ENCODE measurements at places on chromosomes 6 and 20.
A peak's percentile ranks its signal among the peaks of the same experiment; 100 is the strongest.

DNA sequence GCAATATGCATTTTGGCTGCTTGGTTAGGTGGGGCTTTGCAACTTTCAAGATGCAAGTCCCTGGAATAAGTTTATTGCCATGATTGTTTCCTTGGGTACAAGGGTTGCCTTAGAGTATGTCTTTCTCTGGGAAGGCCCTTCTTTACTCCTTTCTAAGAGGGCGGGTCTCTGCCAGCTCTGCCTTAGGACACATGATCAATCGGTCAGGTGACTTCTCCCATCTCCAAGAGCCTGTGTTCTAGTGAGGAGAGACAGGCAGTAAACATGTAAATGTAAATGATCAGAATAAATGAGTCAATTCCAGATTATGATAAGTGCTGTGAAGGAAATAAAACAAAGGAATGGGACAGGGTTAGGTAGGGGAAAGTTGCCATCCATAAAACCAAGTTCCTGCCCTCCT lies 43.2 kb upstream of the BCAS1 start:
- DNase-seq, result no peak

- DNase-seq, result peak; percentile 53
Measured at GRCh38 chr6:44002593-44003344, 124.5 kb downstream of the MRPL14 start.

DNA sequence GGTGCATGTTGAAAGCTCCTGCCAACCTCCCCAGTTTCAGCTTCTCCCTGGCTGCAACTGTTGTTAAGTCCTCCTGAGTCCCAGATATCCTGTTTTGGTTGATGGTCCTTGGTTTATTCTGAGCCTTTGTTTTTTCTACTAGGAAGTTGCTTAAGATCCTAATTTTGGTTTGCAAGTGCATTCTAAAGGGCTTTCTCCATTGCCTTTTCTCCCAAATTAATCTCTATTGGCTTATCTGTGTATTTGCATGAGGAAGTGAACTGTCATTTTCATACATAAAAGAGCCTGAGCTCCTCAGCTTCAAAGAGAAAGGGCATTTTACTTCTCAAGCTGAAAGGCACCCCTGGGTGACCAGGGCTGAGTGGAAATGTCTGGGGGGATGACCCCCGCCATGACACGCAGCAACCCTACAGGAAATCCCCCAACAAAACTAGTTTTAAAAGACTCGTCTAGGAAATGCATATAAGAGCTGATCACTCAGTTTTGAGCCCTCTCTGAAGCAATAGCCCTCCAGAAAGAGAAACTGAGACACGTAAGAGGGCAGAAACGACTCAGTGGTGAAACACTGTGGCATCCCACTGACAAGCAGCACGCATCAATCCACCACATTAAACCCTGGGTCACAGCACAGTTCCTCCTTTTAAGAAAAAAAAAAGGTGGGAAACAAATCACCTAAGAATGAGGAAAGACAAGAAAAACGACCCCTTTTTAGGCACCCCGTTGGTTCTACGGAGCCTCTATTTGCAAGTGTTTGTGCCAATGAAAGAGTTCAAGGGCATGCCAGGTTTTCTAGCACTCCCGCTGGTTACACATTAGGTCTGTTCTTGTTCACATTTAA lies 140.9 kb downstream of the THBS2 start:
- no peak for DNase-seq

- no peak for DNase-seq
Measured at GRCh38 chr20:17394411-17394810, 136.8 kb downstream of the BFSP1 start.

- DNase-seq, result no peak
Measured at GRCh38 chr6:167763056-167763944, 63.4 kb upstream of the AFDN start.

DNA sequence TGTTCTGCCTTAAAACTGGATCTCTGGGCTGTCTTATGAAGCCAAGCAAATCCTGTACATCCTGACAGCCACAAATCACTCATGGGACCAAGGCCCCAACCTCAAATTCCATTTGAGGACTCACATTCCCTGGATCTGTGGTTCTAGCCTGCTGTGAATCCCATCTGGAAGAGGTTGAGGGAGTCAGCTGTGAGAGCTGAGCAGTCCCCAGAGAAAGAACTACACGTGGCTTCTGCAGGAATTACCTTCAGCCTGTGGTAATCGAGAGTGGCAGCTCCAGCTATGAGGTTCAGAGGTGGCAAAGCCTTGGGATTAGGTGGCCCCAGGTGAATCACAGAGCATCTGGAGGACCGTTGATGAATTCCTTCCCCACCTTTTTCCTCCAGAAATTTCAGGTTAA lies 245.2 kb downstream of the SLC24A3 start:
- no peak for DNase-seq

GRCh38 chr6:90676516-90677300 lies 89.8 kb upstream of the MAP3K7 start:
- DNase-seq, result no peak

DNA sequence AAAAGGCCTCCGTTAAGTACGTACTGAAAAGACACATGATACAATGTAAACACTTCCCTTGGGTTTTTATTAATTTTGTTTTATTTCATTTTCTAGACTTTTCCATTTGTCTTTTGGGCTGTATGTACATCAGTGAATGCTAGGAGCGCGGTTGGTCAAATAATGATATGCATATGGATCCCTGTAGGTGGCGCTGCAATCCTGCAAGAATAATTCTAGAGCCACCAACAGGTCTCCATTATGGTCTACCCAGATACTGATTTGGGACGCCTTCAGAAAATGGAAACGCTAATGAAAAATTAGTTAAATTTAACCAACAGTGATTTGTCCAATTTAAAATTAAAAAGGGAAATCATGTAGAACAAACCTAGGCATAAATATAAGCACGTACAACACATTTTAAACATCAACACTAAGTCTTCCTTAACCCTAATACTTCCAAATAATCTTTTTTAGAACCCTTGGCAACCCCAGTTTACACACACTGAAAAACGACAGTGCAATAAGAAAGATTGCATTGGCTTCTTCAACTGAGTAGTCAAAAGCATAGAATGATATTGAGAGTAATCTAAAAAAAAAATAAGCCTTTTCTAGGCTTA lies 433.5 kb downstream of the RFPL4B start:
- DNase-seq, result peak; percentile 64

DNA sequence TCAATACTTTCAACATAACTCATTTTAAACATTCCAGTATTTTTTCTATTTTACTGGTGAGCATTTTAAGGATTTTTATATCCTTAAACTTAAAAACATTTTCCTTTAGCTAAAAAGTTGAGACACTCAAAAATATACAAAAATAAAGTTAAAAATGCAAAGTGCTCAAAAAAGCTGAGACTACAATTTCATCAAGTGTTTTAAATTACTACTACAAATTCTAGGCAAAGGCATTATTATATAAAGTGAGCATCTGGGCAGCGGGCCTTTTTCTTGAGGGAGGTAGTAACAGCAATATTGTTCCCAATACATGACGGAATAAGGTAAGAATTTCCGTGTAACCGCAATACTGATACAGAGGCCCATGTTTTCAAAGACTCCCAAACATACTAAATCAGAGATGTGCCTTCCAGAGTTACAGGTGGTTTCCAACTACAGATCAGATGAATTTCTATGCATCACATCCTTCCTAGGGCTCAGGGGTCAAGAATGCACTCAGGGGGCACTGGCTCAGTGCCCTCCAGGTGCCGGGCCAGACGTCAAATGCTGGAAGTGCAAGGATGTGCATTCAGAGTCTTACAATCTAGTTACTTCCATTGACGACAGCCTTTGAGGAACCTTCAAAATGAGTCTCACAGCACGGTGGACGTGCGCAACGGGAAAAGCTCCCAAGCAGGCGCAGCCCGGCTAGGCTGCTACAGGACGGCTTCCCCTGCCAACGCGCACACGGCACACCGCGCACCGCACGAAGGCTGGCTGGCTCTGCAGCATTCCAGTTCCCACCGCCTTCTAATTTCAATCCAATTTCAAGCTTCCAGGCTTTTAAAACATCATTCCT lies 1.7 kb downstream of the PHF10 start:
- DNase-seq, result peak; percentile 63

- DNase-seq, result no peak
Measured at GRCh38 chr20:10402938-10403608, 30.9 kb downstream of the MKKS start.

GRCh38 chr6:146890644-146891434 lies 292.1 kb downstream of the ADGB start:
- DNase-seq, result no peak

DNA sequence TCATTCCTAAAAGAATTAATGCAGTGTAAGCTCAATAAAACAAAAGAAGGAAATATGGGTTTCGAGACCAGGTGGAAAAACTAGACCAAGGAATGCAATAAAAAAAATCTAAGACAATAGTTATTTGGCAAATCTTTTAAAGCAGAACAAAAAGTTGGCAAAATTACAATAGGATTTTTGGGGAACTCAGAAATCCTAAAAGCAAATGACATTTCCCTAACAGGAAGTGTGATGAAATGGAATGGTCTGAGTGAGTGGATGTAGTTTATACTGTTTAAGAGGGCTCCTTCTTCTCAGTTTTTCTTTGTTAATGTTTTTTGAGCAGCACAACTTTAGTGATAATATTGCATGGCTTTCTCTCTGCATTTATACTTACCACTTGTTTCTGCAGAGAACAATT lies 190.0 kb downstream of the PLCB4 start:
- no peak for DNase-seq

GRCh38 chr6:165663377-165663735 lies 315 bp upstream of the PDE10A start:
- peak; percentile 24 for DNase-seq

DNA sequence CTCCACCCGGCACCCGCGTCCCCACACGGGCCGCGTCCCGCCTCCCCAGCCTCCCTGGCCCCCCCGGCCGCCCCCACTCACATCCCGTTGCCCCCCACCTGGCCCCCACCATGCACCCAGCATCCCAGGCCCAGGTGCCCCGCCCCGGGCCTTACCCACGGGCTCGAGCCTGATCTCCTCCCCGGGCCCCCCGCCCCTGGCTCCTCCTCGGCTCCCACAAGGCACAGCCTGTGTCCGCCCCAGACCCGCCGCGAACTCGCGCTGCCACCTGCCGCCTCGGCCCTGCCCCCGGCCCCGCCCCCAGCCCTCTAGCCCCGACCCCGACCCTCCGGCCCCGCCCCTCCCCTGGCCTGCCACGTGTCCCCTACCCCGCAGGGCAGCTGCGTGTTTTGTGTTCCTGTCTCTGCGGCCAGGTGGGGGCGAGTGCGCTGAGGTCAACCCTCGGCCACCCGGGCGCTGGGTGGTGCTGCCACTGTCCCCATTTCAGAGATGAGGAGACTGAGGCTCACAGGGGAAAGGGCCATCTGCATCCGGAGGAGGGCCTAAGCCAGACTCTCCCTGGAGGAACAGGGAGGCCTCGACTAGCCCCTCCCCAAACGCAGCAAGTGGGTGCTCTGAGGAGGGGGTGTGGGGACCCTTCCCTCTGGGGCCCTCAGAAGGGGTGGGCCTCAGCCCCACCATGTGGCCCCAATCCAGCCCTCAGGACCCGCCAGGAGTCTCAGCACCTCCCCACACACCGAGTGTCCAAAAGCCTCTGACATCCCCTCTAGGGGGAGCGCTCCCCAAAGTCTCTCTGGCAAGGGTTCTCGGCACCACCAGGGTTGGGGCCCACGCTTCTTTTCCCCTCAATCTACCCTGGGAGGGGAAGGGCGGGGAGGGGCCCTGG lies 99.8 kb downstream of the TAF4 start:
- DNase-seq, result no peak

DNA sequence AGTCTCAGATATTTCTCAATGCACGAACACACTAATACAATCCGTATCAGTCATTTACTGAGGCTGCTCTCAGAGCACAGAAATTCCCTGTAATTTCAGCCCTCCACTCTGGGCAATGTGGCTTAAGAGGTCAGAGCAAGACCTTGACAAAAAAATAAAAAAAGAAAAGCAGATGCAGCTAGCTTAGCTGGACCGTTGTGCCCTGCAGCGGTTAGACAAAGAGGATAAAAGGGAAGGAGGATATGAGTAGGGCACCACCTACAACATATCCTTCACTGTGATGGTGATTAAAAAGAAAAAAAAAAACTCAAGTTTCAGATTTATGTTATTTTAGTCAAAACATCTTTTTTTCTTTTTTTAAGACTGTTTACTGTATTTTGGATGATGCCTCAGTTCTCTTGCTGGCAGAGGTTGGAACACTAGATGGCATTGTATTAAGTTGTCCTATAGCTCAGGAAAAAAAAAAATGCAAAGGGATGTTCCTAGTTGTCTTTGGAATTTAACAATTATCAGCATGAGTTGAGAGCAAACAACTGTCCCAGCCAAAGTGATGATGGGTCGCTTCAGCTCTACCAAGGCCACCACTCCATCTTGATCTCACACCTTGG lies 59.9 kb downstream of the ANKEF1 start:
- DNase-seq, result no peak

DNA sequence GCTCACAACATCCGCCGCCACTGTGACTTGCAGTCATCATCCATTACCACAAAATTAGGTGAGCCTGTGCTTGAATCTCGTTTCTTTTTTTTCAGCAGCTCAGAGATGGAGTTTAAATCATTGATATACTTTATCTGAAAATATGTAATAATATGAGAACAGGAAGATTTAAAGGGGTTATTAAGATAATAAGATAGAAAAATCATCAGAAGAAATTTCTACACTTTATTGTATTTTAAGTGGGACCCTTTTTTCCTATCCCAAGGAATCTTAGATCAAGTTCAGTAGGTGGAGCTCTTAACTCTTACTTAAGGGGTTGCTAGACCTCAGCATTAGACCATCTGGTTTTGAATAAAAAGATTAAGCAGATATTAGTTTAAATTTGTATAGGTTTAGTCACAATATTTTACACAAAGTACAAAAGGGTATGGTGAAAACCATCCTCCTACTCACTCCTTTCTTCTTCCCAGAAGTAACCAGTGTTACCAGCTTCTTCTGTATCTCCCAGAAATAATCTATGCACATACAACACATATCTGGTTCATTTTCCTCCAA lies 9.4 kb upstream of the NCOA7 start:
- no peak for DNase-seq

- peak; percentile 56 for DNase-seq
Measured at GRCh38 chr6:152636021-152636608, 1.0 kb downstream of the SYNE1 start.

DNA sequence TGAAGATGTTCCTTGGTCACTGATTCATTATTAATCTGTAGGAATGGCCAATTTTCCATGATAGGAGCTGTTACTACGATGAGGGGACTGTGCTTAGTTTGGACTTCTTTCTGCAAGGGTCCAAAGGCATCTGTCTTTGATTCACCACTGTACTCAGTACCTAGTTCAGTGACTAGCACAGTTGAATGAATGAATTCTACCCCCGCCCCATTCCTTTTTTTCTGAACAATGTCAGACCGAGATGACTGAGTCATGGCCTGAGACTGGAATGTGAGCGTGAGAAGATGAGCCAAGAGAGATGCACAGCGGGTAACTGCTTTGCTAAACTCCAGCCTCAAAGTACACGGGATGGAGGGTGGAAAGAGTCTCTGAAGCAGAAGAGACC lies 419 bp upstream of the SNHG17 start:
- DNase-seq, result no peak

GRCh38 chr6:13425943-13426931 lies 61.2 kb downstream of the GFOD1 start:
- peak; percentile 50 for DNase-seq

GRCh38 chr20:24708411-24709295 lies 239.2 kb downstream of the SYNDIG1 start:
- DNase-seq, result no peak

All from AG08396 (cell line).